ENCODE measurements at places on chromosomes 1 and 21.

GRCh38 chr21:45854690-45855247 is 126.8 kb upstream of the COL6A1 start:
- DNase-seq: no peak

DNA sequence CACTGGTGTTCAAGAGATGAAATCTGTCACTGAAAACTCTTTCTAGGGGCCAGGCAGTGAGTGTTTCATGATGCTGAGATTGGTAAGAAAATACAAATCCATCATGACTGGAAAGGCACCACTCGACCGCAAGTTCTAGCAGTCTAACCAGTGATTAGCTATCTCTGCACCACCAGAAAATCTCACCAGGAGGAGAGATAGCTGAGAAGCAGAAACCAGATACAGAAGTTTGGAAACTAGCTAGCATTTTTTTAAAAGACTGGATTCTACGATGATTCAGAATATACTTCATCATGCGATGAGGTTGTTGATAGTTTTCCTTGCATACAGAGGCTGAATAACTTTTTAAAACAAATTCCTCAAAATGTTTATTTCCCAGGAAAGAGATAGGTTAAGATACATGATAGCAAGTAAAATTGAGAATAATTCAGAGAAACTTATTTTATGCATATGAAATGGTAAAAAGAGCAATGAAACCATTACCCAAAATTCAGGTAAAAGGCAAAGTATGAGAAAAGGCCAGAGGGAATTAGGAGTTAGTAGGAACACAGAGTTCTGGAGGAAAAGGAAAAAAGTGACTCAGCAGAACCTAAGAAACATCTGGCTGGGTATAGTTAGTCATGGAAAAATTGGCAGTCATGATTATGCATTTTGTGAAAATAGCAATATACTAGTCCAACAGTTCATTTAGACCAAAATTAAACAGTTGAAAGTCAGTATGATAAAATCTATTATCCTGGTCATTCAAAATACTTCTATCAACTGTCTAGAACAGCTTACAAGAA is 3.3 kb upstream of the F3 start:
- DNase-seq: no peak

DNA sequence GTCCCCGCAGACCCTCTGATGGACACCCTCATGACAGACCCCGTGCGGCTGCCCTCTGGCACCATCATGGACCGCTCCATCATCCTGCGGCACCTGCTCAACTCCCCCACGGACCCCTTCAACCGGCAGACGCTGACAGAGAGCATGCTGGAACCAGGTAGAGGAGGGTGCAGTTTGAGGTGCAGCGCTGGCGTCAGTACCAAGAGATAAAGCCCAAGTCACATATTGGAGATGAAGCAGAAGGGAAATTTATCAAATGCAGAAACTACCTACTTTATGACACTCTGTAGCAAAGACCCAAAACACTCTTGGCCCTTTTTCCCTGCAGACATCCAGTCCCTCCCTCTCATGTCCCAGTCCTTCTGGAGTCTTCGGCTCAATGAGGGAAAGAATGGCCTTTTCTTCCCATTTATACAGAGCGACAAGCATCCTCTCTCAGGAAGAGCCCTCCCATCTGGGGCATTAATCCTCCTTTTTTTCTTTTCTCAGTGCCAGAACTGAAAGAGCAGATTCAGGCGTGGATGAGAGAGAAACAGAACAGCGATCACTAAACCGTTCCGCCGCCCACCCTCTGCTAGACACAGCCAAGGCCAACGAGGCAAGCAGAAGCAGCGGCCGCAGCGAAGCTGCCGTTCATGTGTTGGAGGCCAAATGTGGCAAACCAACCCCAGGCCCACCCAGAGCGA is 30.8 kb upstream of the KIF1B start:
- DNase-seq: no peak

DNA sequence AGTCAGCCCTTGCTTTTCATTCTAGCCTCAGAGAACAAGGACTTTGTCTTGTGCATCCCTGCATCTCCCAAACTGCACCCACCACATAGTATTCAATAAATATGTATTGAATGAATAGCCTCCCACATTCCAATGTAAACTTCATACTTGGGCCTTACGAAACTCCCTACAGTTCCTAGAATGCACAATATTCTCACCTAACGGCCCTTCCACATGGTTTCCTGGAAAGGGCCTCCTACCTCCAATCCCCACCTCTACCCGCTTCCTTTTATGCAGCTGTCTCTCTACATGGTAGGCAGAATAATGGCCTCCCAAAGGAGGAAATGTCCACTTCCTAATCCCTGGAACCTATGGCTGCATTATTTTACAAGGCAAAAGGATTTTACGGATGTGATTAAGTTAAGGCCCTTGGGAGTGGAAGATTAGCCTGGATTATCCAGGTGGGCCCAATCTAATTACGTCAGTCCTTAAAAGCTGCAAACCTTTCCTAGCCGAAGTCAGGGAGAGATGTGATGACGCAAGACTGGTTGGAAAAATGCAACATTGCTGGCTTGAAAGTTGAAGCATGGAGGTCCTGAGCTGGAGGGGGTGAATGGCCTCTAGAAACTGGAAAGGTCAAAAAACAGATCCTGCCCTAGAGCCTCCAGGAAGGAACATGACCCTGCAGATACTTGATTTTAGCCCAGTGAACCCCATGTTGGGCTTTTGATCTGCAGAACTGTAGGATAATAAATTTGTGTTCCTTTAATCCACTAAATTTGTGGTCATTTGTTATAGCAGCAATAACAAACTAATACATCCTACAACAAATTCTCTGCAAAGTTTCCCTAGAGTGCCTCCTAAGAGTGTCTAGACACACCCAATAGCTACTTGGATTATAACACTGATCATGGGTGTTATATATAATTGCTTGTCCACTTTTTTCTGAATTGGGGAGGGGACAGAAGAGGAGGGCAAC is 5.2 kb upstream of the PIK3C2B start:
- DNase-seq: no peak

- DNase-seq: no peak
Measured at GRCh38 chr21:29334717-29335428, 36.2 kb downstream of the BACH1 start.

DNA sequence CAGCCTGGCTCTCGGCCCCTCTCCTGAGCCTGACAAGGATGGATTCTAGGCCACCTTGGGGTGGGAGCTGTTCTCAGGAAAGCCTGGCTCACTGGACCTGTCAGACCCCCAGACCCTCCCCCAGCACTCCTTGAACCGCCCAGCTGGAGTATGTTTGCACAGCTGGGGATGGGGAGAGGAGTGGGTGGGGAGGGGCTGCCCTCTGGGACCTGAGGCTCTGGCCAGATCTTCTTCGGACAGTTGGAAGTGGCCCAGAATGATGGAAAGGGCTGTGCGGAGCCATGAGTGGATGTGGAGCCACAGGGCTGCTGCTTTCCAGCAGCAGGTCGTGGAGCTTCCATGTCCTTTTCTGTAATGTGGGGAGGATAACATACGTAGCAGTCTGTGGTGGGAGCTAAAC is 43.0 kb upstream of the TRABD2B start:
- no peak for DNase-seq

- DNase-seq: no peak
Measured at GRCh38 chr1:214518361-214518760, 33.0 kb downstream of the PTPN14 start.

GRCh38 chr1:211511947-211512346 is 20.0 kb upstream of the RD3 start:
- no peak for DNase-seq

DNA sequence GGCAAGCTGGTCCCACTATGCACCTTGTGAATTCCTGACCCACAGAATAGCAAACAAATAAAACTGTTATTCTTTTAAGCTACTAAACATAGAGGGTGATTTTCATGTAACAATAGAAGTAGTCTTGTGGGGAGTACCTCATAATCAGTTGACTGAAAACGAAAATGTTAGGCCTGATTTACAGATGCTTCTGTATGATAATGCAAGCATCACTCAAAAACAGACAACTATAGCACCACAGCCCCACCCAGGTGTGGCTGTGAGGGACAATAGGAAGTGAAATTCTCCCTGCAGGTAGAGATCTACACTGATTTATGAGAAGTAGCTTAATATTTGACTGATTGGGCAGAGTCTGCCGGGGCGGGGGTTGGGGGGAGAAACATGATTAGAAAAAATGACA is 26.5 kb upstream of the KRTAP19-8 start:
- no peak for DNase-seq

DNA sequence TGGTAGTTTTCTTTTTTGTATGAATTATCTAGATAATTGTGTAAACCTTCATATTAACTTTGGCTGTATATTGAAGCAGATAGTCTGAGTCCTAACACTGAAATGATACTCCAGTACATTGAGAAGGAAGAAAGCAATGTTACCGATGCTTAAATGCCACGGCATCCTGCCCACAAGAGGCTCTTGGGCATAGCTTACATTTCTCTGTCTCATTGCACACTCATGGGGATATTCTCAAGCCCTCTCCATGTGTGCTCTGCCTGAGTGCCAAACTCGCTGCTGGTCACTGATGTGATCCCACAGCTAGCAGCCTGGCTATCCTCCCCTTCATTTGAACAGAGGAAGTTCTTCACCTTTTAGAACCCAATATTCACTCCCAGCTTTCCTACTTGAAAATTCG is 179.4 kb downstream of the TGFB2 start:
- DNase-seq: no peak

DNA sequence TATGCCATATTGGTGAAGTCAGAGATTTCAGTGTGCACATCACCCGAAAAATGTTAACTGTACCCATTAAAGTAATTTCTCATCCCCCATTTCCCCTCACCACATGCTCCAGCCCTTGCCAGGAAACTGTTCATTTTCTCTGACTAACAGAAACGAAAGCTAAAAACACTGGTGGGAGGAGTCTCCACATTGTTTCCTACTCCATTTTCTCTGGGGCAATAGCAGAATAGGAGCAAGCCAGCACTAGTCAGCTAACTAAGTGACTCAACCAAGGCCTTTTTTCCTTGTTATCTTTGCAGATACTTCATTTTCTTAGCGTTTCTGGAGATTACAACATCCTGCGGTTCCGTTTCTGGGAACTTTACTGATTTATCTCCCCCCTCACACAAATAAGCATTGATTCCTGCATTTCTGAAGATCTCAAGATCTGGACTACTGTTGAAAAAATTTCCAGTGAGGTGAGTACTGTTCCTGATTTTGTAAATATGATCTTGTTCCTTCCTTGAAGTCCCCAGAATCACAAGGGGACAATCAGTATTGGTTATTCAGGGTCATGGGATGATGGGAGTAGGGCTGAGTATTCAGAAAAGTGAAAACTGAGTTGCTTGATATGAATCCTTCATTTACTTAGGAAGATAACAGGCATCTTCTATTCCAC is at the start of gene IFI16:
TSS of gene IFI16 (plus strand) at position 204 of the 658 bp plus-strand sequence. CDS start 4,774 bp downstream, outside the sequence.
- DNase-seq: peak; percentile 72

- DNase-seq: no peak
Measured at GRCh38 chr1:224774378-224774777, 155.1 kb upstream of the DNAH14 start.

Measured in CD4-positive, alpha-beta T cell treated with Interleukin-6 for 4 hours (primary cell).